NCI-H2081 (cell line): ENCODE measurements at places on chromosomes 12 and 14.

- no peak for DNase-seq
Observed at GRCh38 chr12:101719566-101719965, 19.7 kb downstream of the SYCP3 start.

DNA sequence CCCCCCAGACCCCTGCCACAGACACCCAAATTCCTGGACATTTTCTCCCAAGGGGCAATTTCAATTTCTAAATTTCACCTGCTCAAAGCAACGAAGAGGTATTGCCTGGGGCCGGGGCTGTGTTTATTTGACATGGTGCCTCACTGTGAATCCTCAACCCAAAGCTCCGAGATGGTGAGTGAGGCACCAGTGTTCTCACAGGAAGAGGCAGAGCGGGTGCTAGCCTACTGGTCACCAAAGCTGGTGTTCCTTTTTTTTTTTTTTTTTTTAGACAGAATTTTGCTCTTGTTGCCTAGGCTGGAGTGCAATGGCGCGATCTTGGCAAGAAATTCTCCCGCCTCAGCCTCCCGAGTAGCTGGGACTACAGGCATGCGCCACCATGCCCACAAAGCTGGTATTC, 14.8 kb upstream of the SH2B3 start:
- no peak for DNase-seq

DNA sequence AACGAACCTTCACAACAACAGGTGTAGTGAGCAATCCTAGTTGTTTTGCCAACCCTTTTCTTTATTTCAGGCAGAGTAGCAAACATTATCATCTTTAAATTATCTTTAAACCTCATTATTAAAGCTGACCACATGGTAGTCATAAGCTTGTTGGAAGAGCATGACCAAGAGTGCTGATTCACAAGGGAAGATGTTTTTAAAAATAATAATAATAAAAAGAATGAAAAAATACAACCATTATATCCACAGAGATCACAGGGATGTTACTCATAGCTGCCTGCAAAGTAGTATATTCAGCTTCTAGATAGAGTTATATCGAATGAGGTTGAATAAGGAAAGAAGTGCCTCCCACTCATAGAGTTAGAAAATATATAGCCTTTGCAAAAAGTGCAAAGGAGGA, 101.0 kb upstream of the FLRT2 start:
- DNase-seq, result no peak

GRCh38 chr12:123502163-123502704, 31.3 kb downstream of the RILPL1 start:
- no peak for DNase-seq

- DNase-seq, result no peak
Observed at GRCh38 chr14:73008501-73008900, 18.4 kb downstream of the ZFYVE1 start.

DNA sequence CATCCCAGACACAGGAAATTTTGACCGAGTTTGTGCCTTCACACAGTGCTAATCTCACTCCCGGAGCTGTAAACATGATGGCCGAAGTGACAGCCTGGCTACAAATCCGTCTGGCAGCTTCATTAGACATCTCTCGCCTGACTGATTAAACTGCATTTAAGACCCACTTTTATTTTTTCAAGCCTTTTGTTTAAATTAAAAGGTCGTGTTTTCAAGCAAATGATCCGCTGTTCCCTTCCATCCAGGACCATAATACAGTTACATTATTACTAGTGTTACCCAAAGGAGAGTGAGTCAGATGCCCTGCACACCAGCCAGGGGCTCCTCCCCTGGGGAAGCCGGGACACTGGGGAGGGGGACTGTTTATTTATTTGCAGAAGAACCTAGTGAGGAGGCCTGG, 200.2 kb downstream of the EXOC5 start:
- no peak for DNase-seq

DNA sequence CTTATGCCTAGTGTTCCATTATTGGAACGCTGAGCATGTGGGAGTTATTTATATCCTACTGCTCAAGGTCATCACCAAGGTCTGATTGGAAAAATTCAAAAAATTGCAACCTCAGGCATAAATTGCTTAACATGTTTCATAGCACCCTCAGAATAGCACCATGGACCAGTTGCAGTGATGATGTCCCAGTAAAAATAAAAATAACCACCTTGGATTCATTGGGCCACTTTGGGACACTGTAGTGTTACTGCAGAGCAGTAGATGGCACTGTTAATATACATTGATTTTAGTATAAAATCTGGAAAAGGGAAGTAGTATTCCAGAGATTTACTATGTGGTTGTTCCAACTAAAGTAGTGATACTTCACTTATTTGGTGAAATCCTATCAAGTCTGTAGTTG, 31.0 kb upstream of the PTCSC3 start:
- peak; percentile 22 for DNase-seq

GRCh38 chr12:84572196-84572595, 340.4 kb downstream of the SLC6A15 start:
- no peak for DNase-seq

GRCh38 chr12:67691220-67691619, 42.7 kb downstream of the DYRK2 start:
- no peak for DNase-seq

DNA sequence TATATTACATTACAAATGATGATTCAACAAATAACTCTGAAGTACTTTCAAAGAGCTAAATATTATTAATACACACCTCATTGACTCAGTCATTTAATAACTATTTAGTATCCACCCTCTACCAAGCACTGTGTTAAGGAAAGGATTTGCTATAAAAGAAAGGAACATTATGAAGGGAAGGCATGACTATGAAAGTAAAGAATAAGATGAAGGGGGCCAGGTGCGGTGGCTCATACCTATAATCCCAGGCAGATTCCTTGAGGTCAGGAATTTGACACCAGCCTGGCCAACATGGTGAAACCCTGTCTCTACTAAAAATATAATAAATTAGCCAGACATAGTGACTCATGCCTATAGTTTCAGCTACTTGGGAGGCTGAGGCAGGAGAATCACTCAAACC, 107.9 kb downstream of the PLCZ1 start:
- DNase-seq, result no peak

GRCh38 chr12:46609273-46609623, 216.5 kb downstream of the SLC38A4 start:
- peak; percentile 8 for DNase-seq

DNA sequence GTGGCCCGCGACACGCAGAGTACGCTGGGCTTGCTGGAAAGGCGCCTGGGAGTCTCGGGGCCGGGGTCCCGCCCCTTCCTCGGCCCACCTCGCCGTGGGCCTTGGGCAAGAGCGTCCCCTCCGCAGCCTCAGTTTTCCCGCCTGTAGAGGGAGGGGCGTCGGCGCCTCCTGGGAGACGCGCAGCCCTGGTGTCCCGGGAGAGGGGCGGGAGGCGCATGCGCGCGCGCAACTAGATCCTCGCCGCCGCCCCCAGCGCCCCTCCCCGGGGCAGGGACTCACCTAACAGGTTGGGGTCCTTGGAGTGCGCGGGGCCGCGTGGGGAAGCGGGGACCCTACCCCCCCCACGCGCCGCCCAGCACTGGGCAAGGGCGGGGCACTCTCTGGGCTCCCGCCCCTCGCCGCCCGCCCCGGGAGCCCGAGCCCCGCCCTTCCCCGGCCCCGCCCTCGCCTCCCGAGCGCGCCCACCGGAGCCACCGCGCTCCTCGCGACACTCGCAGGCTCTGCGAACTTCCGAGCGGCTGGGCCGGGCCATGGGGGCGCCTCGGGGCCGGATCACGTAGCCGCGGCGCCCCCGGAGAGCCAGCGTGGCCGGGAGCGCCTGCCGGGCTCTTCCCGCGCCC, at the start of gene KIF26A:
Gene KIF26A, plus strand, starts transcription at position 490 of the 620 bp plus-strand sequence. CDS start 136 bp downstream, outside the sequence.
- DNase-seq, result peak; percentile 37

- DNase-seq, result no peak
Observed at GRCh38 chr12:20194171-20194570, 174.2 kb upstream of the PDE3A start.

GRCh38 chr14:28745176-28745575, 21.4 kb upstream of the FOXG1 start:
- no peak for DNase-seq

- no peak for DNase-seq
Observed at GRCh38 chr12:94027561-94027960, 120.8 kb upstream of the PLXNC1 start.

DNA sequence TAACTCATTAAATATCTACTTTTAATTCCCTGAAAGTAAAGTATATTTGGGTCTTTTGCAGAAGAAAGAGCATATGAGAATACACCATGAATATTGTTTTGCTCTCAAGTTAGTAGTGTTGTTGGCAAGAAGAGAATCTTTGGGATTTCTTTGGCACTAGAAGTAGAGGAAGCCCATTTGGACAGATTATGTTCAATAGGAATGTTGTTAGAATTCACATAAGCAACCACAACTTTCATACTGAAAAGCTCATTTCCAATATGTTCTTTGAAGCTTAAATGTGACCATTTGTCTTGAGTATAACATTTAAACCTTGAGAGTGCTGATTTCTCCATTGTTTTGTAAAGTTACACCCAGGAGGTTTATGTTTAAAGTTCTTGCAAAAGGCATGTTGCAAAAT, 37.6 kb downstream of the PLEKHG7 start:
- DNase-seq, result no peak

- DNase-seq, result no peak
Observed at GRCh38 chr12:132596016-132596415, 14.4 kb downstream of the LRCOL1 start.

GRCh38 chr12:48447755-48448154, 24.6 kb upstream of the ANP32D start:
- no peak for DNase-seq

- DNase-seq, result peak; percentile 65
Observed at GRCh38 chr12:95740751-95741150, 49.8 kb downstream of the NTN4 start.

DNA sequence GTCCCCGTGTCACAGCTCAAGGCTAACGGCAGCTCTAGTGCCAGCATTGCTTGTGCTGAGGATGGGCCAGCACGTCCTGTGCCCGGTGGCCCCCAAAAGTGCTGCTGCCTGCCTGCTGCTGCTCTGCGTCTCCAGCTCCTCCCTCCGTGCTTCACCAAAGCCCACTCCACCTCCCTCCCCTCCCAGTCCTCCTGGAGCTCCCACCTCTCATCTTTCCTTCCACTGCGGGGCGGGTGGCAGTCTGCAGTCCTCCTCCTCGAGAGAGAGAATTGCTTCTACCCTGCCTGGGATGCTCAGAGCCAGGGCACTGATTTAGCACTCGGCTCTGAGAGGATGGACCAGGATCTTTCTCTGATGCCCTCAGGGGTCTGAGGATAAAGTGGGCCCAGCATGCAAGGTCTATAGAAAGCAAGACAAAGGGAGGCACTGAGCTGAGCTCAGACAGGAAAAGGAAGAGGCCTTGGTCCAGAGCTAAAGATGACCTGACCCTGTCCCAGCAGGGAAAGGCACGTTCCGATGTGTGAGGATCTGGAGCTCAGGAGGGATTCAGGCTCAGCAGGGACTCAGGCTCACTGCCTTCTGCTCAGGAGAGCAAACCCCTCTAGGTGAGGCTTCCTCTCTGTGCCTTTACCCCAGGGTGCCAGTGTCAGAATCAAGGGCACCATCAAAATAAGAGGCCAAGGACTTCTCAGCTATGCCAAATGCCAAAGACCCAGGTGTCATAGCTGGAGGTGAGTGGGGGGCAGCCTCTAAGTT, 113.1 kb upstream of the FKBP4 start:
- no peak for DNase-seq

GRCh38 chr12:109687250-109687649, 26.4 kb upstream of the FAM222A start:
- DNase-seq, result no peak

- DNase-seq, result peak; percentile 46
Observed at GRCh38 chr12:53102883-53103807, at the start of gene SOAT2. TSS of gene SOAT2 (plus strand) at chr12:53103486. CDS start at chr12:53103578, 92 bp downstream.

- no peak for DNase-seq
Observed at GRCh38 chr12:47574252-47575021, 131.4 kb downstream of the RPAP3 start.

DNA sequence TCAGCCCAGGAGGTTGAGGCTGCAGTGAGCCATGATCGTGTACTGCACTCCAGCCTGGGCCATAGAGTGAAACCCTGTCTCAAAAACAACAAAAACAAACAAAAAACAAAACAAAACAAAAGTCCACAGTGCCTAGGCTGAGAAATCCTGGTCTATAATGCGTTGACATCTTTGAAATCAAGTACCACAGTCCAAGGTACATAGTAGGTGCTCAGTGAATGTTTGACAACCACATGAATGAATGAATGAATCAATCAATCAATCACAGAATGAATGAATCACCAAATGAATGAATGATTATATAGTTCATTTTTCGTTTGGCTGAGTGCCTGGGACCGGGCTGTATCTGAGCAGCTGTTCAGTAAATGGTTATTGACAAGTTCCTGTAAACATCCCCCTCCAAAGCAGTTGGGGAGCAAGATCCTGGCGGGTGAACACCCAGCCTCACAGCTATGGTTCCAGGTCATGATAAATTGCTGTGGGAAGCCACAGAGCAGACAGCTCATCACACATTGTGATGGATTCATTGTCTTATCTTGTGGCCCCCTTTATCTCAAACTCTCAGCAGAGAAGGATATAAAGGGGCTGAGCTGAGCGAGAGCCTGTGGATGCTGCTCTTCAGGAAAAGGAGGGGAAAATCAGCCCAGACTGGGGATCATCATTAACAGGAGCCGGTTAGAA, 30.4 kb upstream of the IFT81 start:
- DNase-seq, result no peak

DNA sequence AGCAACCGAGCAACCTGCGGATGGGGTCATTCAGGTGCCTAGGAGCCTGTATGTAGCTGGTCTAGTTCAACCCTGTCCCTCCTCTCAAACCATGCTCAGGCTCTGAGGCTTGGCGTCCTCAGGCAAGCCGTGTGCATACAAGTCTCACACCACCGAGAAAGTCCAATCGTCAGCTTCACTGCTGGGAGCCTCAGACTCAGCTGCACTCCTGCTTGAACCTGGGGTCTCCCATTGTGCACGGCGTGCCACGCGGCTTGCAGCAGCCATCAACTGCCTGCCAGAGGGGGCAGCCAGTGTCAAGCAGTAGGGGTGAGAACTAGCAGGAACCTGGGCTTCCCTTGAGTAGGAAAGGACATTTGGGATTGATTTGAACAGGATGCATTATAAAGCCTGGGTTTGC, 1064.6 kb downstream of the BCL11B start:
- no peak for DNase-seq

DNA sequence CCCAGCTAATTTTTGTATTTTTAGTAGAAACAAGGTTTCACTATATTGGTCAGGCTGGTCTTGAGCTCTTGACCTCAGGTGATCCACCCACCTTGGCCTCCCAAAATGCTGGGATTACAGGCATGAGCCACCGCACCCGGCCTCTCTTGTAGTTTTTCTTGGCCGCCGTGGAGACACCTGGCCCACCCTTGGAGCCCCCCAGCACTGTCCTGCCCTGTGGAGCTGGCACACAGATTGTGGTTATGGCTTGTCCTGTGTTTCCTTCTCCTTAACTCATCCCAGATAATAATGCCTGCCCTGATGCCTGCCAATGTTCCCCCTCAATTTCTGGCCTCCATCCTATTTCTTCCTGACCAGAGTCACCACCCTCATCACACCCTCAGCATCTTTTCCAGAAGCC, 57.9 kb downstream of the CHGA start:
- no peak for DNase-seq

DNA sequence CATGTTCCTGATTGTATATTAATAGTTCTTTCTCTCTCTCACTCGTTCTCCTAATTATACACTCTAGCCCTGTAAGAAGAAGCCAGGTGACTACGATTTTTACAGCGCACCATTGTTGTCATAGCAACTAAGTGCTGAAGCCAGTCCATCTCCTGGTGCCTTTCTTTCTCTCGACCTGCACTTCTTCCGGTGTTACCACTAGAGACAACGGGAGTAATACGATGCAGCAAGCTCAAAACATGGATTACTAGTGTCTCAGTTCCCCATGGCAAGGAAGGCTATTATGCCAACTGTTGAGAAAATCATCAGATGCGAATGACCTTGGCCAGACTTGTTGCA, 40.8 kb upstream of the DCD start:
- no peak for DNase-seq
